ENCODE measurements at places on chromosomes 1 and 21.
A peak's percentile ranks its signal among the peaks of the same experiment; 100 is the strongest.

GRCh38 chr1:158007667-158008386, 14.4 kb downstream of the KIRREL1 start:
- no peak for DNase-seq

DNA sequence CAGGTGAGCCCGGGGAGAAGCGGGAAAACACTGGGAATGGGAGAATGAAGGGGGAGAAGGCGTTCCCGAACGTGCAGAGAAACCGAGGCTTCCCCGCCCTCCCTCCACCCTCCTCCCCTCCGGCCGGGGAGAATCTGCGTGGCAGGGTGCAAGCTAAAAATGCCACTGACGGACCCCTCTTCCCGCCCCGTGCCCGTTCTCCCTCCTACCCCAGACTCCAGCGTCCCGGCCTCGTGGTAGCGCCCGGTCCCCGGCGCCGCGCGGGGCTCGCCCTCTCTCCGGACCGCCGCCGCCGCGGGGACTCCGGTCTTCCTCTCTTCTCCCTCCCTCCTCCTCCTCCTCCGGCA, 81.6 kb upstream of the AK4 start:
- no peak for DNase-seq

DNA sequence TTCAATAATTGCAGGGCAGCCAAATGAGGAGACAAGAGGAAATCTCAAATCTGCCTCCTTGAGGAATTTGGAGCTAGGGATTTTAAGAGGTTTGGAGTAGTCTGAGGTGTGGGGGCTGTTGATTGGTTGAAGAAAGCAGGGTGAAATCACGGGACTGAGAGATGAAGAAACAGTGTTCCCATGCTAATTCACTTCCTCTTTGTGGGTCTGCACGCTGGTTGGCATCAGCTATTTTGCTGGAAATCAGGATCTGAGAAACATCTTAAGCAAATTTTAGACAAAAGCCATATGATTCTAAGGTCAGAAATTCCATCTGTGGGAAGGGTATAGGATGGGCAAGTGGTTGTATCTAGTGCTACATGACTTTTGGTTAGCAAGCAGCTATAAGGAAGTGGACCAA, 107.1 kb upstream of the PAXBP1 start:
- DNase-seq, result no peak

DNA sequence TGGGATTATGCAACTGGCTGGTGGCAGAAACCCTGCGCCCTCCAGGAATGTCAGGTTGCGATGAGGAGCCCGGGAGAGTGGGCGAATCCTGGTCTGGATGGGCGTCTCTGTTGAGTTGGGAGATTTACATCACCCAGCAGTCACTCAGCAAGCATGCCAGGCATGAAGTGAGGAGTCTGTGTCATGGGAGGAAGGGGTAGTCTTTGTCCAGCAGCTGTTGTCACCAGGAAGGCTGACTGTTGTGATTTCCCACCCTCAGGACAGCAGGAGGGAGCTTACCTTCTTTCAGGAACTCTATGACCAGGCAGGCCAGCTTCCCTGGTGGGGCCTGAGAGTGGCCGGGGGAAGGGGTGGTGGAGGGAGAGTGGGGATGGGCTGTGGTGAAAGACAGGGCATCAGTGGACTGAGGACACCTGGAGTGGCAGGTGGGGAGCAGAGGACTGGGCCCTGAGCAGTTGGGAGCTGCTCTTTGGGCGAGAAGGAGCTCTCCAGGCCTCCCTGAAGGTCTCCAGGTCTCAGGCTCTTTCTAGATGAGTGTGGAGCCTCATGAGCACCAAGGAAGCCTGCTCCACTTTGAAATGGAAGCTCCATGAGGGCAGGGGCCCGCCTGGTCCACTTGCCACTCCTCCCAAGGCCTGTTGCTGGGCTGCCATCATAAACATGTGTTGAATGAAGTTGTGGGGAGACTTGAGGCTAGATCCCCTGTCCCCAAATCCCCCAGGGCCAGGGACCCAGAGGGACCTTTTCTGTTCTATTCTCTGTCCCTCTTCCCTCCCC, 21.3 kb upstream of the PKP1 start:
- DNase-seq, result no peak

DNA sequence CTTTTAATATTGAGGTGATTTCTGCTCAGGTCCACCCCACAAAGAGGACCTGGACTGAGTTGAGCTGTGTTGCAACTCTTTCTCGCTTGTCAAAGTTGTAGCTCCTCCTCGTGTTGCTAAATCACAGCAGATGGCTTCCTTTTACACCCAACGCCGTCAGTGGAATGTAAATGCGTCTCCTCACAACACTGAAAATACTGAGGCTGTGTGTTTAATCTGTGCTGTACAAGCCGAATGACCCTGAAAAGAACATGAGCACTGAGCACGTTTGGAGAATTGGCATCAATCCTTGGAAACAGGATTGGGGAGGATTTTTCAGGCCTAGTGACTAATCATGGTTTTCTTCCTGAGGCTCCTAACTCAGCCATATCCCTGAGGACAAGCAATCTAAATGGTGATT, 196.0 kb downstream of the CRB1 start:
- no peak for DNase-seq

GRCh38 chr21:41897700-41898099, 18.6 kb upstream of the PRDM15 start:
- no peak for DNase-seq

GRCh38 chr1:151992303-151993083, 1.2 kb downstream of the S100A10 start:
- DNase-seq, result peak; percentile 63

- DNase-seq, result no peak
These were observed 188.1 kb upstream of the SAMSN1 start for GRCh38 chr21:14734191-14734590.

- no peak for DNase-seq
These were observed 518.7 kb downstream of the RWDD3 start for GRCh38 chr1:95752515-95753381.

DNA sequence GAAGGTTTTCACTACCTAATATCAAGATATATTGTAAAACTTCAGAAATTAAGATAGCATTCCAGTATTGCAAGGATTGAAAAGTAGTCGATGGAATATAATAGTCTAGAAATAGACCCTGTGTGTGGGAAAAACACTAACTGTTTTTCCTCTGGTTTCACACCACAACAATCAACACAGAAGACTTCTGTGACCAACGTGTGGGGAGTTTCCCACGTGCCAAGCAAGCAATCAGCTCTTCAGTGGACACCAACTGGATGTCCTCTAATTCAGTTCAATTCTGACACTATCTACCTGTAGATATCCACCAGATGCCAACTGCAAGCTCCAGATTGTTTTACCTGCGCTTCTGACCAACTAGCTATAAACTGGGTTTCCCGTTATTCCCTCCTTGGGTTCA, 12.1 kb downstream of the CD244 start:
- DNase-seq, result no peak

DNA sequence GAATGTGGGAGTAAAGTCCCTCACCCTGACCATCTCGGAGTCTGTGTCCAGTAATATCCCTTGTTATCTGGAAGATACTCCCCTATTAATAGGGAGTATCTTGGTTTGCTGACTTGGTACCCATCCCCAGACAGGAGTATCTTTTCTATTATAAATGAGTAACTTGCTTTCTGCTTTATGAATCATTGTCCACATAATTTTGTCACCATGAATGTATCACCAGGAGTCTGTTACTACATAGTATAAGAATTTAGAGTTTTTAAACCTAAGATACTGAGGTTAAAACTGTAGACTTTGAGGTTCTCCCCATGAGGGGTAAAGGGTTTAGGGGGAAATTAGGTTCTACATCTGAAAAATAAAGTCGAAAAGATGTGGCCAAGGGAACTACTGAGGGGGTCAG, 175.6 kb downstream of the FCRL5 start:
- DNase-seq, result no peak

DNA sequence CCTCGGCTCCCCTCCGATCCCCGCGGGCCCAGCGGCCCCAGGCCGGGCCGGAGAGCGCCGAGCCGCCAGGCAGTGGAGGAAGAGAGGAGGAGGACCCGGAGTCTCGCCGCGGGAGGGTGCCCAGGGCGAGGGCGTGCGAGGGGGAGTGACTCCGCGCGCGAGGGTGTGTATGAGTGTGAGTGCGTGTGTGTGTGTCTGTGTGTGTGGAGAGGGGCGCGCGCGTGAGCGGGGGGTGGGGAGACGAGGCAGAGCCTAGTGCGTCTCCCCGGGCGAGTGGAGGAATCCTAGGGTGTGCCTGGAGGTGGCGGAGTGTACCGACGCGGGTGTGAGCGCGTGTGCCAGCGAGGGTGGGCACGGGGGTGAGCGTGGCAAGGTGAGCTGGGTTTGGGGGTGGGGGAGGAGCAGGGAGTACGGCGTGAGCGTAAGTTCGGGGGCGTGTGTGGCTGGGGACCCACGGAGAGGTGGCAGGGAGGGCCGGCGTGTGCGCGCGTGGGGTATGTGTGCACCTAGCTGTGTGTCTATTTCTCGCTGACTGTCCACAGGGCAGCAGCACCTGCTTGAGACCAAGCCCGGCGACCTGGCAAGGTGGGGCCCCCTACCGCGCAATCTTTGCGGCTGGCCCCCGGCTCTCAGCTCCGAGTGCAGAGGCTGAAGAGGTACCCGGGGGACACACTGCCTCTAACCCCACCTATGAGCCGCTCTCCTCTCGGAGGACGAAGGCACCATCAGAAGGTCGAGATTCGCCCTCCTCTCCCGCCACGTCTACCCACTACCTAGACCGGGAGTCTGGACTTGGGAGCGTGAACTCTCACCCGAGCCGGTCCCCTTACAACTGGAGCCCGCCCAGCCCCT, 784 bp upstream of the KCND3 start:
- no peak for DNase-seq

DNA sequence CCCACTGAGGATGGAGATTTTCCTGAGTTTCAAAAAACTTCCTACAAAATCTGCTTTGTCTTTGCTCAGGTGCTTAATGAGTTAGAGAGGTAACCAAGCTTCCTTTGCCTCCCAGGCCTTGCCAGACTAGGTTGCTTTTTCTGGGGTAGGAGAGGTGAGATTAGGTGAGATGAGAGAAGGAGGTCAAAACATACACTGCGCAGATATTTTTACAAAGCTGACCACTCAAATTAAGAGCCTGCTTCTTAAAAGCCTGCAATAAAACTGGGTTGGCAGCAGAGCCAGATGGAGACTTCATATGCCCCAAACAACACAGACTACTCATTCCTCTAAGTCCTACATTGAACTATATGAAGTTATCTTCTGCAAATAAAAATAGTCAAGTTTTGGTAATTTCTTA, 352.5 kb downstream of the NUF2 start:
- DNase-seq, result no peak

DNA sequence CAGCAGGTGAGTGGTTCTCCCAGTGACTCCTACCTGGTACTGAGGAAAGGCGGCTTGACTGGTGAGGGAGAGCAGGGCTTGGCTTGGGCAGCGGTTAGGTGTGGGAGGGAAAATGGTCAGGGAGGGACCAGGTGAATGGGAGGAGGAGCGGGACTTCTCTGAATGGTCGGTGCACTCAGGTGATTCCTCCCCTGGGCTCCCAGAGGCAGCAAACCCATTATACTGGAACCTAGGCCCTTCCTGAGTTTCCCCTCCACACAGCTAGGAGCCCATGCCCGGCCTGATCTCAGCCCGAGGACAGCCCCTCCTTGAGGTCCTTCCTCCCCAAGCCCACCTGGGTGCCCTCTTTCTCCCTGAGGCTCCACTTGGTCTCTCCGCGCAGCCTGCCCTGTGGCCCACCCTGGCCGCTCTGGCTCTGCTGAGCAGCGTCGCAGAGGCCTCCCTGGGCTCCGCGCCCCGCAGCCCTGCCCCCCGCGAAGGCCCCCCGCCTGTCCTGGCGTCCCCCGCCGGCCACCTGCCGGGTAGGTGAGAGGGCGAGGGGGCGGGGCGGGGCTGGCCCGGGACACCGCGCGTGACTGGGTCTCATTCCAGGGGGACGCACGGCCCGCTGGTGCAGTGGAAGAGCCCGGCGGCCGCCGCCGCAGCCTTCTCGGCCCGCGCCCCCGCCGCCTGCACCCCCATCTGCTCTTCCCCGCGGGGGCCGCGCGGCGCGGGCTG, 2.3 kb downstream of the ARTN start:
- DNase-seq, result no peak

- no peak for DNase-seq
These were observed 6.8 kb upstream of the KPNA6 start for GRCh38 chr1:32100807-32101708.

DNA sequence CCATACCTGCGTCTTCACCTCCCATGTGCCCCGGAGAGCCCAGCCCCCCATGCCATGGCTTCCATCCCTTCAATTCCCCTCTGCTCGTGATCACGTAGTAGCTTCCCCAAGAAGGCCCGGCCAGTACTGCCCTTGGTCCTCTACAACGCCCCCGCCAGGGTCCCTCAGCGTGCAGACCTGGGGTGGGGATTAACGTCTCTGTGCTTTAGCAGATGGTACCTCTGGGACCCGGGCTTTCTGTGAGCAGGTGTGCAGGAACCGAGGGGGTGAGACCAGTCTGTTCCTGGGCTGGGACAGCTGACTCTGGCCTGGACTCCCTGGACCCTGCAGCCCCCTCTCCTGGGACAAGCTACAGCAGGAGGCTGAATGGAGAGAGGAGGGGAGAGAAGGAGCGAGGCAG, 1.2 kb downstream of the PLCH2 start:
- no peak for DNase-seq

DNA sequence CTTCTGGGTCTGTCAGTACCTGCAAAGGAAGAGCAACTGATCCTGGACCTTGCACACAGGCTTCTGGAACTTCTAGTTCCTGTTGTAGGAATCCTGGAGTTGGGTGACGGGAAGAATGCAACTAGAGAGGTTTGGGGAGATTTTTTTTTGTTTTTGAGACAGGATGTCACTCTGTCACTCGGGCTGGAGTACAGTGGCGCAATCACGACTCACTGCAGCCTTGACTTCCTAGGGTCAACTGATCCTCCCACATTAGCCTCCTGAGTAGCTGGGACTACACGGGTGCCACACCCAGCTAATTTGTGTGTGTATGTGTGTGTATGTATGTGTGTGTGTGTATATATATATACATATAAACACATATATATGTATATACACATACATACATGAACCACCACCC, 18.8 kb downstream of the ENTREP3 start:
- no peak for DNase-seq

DNA sequence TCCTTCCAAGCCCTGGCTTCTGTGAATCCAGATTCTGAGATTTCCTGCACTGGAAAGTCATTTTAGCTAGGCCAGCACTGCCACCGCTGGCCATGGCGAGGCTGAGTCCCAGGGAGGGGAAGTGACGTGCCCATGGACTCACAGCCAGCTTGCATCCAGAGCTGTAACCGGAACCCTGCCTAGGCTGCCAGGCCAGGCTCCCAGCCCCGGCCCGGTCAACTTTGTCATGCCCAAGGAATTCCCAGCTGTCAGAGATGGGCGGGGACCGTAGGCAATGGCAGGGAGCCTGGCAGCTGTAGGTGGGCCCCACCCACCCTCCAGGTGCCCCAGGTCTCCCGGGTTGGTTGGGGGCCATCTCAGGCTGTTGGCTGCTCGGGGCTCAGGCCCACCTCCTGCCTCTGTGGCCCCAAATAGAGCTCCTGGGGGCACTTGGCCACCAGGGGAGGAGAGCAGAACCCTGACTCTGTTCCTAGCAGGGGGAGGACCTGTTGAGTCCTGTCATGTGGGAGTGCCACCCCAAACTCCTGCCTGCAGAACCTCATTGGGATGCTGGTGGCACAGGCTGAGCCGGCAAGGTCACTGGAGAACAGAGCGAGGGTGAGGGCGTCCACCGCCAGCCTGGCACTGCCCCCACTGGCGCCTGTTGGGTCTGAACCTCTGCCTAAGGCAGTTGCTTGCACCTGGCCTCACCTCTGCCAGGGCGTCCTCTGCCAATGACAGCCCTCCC, 57.8 kb downstream of the FOXO6 start:
- DNase-seq, result no peak

Data from activated CD4-positive, alpha-beta T cell treated with anti-CD3 and anti-CD28 coated beads, Interleukin-10, Interleukin-2, amounts not matched to agents 100 ng/mL and 50 ng/mL, durations not matched to agents 16 hours and 8 hours (primary cell).